Activated T-helper 9 cell treated with anti-CD3 and anti-CD28 coated beads, Interleukin-2, amount 50 U/mL, for 16 hours (primary cell): ENCODE measurements at places on chromosomes 6 and 20.

DNA sequence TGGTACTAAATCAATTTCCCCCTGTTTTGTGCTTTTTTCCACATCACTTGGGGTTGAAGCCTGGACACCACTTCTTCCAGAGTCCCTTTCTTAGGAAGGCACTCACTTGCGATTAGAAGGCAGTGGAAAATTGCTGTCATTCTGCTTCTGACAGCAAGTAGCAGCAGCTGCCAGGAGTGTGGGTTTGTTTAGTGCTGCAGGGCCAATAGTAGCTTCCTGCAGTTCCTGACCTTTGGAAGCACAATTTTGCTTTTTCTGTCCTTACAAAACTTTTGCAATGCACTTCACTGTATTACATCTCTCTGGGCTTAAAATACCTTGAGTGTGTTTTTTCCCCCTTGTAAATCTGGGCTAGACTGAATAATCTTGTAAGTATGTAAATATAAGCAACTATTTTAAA, 12.5 kb upstream of the HLA-DRA start:
- no peak for DNase-seq

DNA sequence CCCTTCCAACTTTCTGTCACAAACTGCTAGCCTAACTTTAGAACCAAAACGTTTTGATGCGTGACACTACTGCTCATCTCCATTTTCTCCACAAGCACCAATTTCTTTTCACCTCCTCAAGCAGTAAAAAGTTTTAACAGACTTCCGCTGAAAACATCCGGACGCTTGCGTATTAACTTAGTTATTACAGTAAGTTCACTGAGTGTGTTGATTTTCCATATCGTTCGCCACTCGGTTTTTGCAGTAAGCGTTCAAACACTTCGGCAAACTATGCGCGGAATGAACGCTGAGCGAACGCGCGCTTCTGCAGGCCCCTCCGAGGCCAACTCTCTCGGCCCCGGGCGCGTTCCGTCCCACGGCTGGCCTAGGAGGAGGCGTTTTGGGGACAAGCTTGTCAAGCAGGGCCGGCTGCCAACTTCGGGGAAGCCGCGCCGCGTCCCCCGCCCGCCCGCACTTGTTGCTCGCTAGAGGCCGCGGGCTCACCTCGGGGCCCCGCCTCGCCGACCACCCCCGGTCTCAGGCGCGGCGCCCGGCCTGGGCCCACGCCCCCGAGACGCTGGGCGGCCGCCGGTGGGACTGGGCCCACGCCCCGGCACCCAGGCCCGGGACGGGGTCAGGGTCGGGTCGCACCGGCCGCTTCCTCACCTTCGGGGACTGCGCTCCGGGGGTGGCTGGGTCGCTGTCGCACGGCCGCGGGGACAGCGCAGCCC, 945 bp downstream of the PHF10 start:
- DNase-seq = peak; percentile 61

- DNase-seq = no peak
Observed at GRCh38 chr20:51462566-51463276, 79.8 kb downstream of the NFATC2 start.

DNA sequence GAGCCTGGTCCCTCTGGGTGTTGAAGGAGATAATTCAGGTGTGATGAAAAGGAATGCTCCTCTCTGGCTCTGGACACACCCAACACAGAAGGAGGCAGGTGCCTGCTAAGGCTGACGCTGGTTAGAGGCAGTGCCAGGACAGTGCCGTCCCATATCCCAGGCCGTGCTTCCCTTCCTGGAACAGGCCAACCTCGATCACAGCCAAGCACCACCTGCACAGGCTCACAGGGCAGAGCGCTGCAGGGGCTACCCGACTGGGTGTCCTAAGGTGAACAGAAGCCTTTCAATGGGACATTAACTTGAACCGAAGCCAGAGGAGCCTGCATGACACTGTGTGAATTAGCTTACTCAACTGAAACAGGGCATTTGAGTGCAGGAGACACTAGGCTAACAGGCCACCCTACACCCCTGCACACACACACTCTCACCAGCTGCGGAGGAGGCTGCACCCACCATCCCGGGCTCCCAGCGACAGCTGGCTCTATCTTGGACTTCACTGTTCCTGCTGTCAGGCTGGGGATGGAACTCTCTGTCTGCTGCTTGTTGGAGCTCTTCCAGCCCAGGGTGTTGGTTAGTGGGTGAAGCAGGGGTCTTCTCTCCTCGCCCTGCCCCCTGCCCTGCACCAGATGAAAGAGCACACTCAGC, 347.2 kb downstream of the TAF4 start:
- no peak for DNase-seq

GRCh38 chr6:55868771-55869479, 6.5 kb downstream of the BMP5 start:
- no peak for DNase-seq

- no peak for DNase-seq
Observed at GRCh38 chr6:75631859-75632635, 30.4 kb downstream of the SENP6 start.

GRCh38 chr6:142550310-142551063, 248.7 kb downstream of the ADGRG6 start:
- DNase-seq = no peak

GRCh38 chr6:155301867-155302266, 12.4 kb downstream of the TFB1M start:
- DNase-seq = no peak

DNA sequence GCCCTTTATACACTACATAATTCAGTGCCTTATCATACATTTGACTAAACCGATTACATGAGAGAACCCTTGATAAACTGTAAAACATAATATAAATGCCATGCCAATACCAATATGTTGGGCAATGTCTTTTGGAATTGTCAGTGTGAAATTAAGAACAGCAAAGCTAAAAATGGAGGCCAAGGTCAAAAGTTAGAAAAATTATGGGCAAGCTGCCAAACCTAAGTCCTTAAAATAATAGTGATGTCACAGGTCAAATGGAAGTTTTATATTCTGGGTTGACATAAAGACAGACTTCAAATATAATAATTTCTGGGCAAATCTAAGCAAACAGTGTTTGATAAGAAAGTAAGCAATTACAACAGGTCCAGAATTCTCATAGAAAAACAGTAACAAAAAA, 696.7 kb downstream of the RNF144B start:
- DNase-seq = no peak

DNA sequence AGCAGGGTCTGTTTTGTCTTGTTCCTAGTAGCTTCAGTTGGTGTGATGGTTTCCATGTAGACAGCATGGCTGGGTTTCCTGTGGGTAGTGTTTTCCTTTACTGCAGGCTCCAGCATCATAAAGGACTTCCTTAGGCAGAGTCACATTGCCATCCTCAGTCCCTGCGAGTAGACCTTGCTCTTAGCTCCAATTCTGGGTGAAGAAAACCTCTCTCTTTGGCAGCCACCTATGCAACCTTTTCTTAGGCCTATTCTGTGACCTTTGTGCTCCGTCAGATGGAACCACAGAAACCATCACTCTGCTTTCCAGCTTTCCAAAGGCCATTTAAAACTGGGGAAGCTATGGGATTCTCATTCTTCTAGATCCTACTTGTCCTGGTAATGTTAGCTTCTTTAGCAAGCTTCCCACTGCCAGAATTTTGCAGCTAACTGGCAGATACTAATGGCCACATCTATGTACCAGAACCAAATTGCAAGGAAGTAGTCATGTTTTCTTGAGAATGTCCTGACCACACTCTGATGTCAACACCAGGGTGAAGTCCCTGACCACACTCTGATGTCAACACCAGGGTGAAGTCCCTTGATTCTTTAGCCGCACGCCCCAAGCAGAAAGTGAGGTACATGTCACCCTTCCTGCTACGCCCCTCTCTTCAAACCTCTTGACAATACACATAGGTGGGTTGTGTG, 646.6 kb upstream of the HS3ST5 start:
- no peak for DNase-seq

DNA sequence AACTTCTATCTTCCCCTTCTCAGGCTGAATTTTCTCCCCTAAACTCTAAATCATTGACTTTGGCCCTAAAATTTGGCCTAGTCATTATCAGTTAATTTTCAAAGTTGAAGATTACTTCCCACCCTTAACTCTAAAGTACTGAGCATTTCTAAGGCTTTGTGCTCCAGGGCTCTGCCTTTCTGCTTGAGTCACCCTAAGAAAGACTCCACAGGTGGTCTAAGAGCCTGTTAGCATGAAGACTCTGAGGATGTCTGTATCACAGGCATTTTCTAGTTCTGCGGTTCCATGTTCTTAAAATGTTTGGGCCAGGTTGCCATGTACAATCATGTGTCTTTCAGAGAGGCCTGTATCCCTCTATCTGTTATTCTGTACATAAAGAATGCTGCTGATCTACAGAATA, 808.1 kb upstream of the MANEA start:
- DNase-seq = no peak

GRCh38 chr6:163955096-163955495, 540.6 kb downstream of the QKI start:
- no peak for DNase-seq

- DNase-seq = no peak
Observed at GRCh38 chr6:41642960-41643898, 5.0 kb downstream of the MDFI start.

DNA sequence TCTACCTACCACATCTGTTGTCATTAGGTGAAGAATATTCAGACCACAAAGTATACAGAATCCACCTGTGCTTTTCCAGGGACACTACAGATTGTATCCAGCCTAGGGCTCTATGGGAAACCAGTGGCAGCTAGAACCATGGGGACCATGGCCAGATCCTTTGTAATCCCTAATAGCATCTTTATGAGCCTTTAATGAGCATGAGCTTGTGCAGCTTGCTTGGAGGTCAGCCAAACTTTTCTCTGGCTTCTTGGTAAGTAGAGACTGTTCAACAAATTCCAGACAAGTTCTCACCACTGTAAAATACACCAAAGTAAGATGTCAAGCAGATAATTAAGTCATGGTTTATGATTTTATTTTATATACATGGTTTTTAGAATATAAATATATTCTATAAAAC, 301.6 kb upstream of the ADGRB3 start:
- DNase-seq = no peak

- DNase-seq = peak; percentile 65
Observed at GRCh38 chr6:85482905-85483700, 33.2 kb downstream of the NT5E start.

GRCh38 chr6:4888841-4889240, 112.6 kb downstream of the CDYL start:
- DNase-seq = no peak

DNA sequence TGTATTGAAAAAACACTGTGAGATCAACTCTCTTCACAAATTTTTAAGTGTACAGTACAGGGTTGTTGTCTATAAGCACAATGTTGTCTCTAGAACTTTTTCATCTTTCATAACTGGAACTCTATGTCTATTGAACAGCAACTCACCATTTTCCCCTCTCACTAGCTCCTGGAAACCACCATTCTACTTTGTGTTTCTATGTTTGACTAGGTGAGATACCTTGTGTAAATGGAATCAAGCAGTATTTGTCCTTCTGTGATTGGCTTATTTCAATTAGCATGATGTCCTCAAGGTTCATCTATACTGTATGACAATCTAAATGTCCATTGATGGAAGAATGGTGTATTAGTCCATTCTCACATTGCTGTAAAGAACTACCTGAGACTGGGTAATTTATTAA, 210.1 kb upstream of the FUT9 start:
- DNase-seq = no peak

- DNase-seq = no peak
Observed at GRCh38 chr6:39507331-39507998, 185.0 kb upstream of the KCNK16 start.

GRCh38 chr6:139364302-139364981, 10.0 kb downstream of the CITED2 start:
- DNase-seq = no peak

DNA sequence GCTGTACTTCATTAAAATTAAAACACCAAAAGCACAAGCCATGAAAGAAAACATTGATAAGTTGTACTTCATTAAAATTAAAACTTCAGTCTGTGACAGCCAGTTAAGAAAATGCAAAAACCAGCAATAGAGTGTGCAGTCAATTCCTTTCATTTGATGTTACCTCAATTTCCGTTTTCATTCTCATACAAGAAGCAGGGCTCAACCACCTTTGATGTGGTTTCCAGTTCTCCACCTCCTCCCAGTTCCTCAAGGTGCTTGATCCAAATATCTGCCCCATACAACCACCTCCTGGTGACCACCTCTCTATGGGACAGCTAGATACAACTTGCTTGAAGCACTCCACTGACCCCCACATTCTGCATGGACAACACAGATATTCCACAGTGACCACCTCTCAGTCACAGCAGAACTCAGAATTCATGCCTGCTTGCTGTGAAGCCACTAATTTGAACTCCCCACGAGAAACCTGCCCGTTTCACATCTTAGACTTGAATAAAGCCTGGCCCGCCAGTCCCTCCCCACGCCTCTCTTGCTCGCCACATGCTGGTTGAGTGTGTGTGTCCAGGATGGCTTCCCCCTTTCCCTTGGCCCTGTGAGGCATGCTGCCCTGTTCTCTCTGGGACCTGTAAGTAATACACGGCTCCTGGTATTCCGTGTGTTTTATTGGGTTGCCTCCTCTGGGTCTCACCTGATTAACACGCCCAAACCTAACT, 66.1 kb downstream of the FAM50B start:
- no peak for DNase-seq
